ENCODE measurements at places on chromosomes 5 and 9.

DNA sequence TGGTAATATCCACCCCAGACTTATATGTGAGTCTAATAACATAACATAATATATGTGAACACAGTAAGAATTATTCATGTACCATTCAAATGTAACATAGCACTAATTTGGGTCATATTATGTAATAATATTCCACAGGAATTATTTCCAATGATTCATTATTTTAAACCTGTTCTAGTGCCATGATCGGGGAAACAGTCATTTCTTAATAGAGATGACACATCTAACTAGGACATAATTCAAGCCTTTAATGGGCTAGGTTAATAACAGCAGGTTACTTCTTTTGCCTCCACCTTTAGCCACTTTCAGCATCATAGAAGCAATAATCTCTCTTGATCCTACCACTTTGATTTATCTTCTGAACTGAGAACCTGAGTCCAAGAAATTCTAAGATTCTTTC is 12.3 kb downstream of the SPINK9 start:
- no peak for DNase-seq

DNA sequence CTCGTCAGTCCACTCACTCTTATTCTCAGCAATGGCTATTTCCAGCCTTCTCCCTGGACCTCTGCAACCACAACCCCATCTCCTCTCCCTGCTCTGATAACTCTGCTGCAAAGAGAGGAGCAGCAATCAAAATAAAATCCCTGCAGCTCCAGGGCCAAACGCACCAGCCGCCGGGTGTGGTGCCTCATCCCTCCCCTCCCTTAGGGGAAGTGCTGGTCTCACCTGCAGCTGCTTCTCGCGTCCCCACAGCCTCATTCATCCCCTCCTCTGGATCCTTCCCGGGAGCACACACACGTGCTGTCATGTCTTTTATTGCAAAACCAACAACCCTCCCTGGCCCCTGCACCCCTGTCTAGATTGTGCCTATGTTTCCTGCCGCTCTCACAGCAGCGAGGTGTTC is 77.8 kb downstream of the TENT4A start:
- no peak for DNase-seq

GRCh38 chr5:7377761-7378160 is 18.2 kb upstream of the ADCY2 start:
- no peak for DNase-seq

- DNase-seq, result no peak
Observed at GRCh38 chr5:163269624-163270023, 167.8 kb upstream of the CCNG1 start.

GRCh38 chr5:124492444-124493224 is 253.8 kb downstream of the ZNF608 start:
- no peak for DNase-seq

GRCh38 chr5:72101828-72102227 is 5.4 kb upstream of the MAP1B start:
- no peak for DNase-seq

- DNase-seq, result no peak
Observed at GRCh38 chr5:154449786-154450185, 4.0 kb downstream of the SAP30L start.

- DNase-seq, result peak; percentile 21
Observed at GRCh38 chr9:125558453-125559092, 148.4 kb downstream of the MAPKAP1 start.

DNA sequence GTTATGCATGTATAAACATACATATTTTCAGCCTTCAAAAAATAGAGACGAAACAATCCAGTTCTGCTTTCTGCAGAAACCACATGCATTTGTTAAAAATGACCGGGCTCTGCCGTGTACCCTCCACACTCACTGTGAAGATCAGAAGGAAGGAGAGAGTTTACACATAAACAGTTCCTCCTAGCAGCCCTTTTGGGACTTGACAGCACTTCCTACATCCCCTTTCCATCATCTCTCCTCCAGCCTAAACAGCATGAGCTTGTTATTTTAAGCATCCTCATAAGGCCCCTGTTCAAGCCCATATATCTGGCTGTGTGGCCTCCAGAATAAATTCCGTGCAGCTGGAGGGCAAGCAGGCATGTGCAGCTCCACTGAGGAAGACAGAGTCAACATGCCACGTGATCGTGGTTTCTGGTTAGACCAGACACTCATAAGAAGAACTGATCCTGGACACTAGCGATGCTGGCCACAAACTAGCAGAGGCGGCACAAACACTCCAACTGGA is 42.2 kb downstream of the NIPAL4 start:
- no peak for DNase-seq

GRCh38 chr5:156456857-156457256 is 129.9 kb downstream of the SGCD start:
- no peak for DNase-seq

- no peak for DNase-seq
Observed at GRCh38 chr9:34343090-34343489, 13.7 kb downstream of the NUDT2 start.
